PC-9 (cell line): ENCODE measurements at places on chromosomes 16 and 17.

DNA sequence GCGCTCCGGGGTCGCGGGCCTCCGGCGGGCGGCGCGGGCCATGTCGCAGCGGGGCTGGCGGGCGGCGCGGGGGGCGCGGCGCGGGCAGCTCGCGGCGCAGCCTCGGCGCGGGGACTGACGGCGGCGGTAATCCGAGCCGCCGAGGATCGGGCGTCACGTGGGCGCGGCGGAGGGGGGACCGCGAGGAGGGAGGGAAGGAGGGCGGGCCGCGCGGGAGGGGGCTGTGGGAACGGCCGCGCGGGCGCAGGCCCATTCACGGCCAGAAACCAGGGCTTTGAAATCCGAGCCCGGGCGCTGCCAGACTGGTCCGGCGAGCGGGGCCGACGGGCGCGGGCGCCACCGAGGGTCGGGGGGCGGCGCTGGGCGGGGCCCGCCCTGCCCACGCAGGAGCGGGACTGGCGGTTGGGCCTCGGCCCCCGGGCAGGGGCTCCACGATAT lies at the start of gene MTSS2:
Gene MTSS2 (minus strand): TSS at position 116 of the 438 bp plus-strand sequence. CDS start 262 bp downstream, outside the sequence.
- DNase-seq = peak; percentile 66

DNA sequence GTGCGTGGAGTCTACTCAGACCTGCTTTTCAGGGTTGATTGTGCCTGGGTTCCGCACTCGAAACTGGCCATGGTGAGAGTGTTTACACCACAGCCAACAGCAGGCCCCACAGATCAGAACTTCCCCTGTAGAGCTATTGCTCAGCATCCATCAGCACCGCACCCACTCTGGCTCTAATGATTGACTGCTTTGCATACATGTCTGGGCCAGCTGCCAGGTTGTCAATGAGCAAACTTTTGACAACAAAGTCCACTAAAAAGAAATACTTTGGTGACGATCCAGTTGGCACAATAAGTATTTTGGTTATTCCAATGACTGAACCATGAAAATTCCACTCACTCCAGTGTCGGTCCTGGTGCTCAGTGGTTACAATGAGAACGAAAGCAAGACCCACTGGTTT lies 190.7 kb downstream of the FOXL1 start:
- no peak for DNase-seq

DNA sequence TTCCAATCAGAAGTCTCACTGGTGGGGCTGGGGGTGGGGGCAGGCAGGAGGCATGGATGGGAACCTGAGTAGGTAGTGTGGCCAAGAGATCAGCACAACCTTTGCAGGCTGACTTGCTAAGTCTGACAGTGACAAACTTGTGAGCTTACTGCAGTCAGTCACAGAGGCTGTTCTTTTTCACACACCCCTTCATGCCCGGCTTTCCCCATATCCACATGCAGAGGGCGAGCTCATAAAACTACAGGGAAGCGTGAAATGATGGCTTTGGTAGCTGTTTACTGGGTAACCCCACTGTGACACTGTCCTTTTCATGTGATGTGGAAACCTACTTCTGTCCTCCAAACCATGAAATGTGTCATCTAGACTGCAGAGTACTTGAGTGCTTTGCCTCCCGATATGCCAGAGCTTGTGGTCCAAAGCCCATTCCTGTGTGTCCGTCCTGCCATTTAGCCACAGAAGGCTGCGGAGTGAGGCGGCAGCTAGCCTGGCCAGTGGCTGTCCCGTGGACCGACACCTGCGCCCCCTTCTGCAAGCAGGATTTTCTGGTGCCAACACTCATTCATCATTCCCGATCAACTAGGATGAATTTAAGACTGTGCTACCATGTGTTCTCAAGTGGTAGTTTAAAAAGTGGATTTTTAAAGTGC lies 9.8 kb downstream of the GEMIN4 start:
- DNase-seq = no peak

- DNase-seq = no peak
Measured at GRCh38 chr16:25161753-25162367, 50.3 kb downstream of the LCMT1 start.

DNA sequence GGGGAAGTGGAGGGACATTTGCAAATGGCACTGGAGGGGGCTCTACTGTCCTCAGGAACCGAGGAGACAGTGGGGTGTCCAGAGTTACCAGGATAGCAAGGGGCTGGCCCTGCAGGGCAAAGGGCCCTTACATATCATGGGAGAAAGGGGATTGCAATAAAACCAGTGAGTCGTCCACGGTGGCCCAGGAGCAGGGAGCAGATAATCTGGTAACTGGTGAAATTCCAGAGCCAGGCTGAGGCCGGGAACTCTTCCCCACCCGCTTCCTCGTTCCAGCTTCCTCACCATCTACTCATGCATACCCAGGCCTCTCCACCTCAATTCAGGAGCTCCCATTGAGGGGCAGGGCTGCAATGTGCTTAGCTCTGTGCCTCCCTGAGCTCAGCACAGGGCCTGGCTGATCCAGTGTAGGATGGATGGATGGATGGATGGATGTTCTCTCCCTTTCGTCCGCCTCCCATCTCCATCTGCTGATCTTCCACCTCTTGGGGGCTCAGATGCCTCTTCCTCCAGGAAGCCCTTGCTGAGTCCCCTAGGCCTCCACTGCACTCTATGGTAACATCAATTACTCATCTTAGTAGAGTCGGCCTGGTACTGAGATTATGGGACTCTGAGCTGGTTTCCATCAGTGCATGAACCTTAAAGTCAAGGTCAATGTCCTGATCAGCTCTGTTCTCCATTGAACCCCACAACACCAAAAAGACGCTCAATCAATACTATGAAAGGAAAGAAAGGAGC lies 41.2 kb upstream of the NDRG4 start:
- no peak for DNase-seq

DNA sequence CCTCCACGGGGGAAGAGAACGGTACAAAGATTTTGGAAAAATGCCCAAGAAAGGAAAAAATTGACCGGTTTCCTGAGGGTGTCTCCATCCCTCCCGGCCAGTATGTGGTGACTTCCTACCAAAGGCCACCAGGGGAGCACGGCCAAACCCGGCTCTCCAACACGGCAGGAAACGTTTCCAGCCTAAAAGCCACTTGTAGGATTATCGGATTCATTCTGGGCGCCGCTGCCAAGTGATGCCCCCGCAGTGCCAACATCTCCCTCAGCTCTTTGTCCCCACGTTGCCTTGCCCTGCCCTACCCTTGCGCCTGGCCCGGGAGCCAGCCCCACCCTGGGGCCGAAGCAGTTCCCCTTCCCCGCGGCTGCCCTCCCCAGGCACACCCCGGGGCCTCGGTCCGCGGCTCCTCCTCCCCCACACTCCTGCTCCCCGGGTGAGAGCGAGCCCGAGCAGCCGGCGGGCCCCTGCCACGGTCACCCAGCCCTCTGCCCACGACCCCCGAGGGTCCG lies 688 bp downstream of the CRK start:
- peak; percentile 63 for DNase-seq

GRCh38 chr17:82297714-82298537 lies 19.5 kb downstream of the CD7 start:
- peak; percentile 87 for DNase-seq

- DNase-seq = no peak
Measured at GRCh38 chr17:57987581-57988300, at the start of gene VEZF1. Gene VEZF1, minus strand, starts transcription at chr17:57988254. Its CDS starts 143 bp downstream, at chr17:57988111.

GRCh38 chr16:86151239-86151851 lies 252.4 kb downstream of the IRF8 start:
- DNase-seq = no peak

DNA sequence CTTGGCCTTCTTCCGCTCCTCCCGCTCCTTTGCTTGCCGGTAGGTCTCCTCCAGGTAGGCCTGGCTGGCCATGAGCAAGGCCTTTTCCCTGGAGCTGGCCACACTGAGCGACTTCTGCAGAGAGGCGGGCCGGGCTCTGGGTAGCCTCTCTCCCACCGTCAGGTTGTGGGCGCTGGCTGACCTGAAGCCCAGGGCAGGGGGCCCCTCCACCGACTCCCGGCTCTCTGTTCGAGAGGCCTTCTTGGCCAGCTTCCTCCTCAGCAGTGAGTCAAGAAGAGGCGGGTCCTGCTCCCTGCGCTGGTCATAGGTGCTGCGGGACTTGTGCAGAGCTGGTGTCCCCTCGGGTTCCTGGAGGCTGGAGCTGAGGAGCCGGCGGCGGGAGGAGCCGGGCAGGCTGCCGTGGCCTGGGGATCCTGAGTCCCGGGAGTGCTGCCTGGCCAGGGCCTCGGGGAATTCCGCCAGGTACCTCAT lies 12.8 kb downstream of the GPR179 start:
- DNase-seq = no peak

GRCh38 chr16:87060034-87060986 lies 256.9 kb downstream of the C16orf95 start:
- DNase-seq = no peak

DNA sequence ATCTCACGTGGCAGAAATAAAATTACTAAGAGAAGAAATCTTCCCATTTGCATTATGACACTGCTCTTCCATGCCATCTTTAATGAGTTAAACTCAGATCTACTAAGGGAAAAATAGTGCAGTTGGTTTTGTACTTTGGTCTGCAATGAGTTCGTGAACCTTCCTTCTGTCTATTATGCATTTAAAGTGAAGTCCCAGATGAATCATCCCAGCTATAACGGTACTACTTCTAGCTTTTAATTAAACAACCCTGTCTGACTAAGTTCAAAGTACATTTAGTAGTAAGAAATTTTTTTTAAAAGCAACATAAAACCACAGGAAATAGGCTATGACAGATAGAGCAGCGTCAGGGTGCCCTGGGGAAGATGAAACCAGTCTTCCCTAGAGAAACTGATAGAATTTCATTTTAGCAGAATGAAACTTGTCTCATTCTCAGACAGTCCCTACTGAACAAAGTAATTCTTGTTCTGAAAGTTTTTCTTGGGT lies 1.8 kb downstream of the TMIGD1 start:
- no peak for DNase-seq

DNA sequence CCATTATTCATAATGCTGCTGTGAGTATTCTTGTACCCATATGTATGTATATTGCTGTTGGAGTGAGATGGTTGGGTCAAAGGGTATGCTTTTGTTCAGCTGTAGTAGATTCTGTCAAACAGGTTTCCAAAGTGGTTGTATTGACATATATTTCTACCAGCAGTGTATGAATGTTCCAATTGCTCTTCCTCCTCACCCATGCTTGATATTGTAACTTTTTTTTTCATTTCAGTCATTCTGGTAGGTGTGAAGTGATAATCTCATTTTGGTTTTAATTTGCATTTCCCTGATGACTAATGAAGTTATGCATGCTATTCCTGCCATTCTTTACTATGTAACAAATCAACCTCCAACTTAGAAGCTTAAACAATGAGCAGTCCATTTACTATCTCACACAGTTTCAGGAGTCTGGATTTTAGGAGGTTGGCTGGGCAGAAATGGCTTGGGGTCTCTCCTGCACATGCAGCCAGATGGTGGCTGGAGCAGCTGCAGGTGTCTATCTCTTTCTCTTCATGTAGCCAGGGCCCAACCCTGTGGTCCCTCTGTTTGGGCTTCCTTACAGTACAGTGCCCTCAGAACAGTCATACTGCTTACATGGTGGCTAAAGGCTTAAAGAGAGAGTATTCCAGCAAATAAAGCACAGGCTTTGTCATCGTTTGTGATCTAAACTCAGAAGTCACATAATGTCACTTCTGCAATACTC lies 21.2 kb downstream of the ERAL1 start:
- DNase-seq = peak; percentile 46

- no peak for DNase-seq
Measured at GRCh38 chr16:2778630-2778958, 1.5 kb upstream of the ELOB start.

DNA sequence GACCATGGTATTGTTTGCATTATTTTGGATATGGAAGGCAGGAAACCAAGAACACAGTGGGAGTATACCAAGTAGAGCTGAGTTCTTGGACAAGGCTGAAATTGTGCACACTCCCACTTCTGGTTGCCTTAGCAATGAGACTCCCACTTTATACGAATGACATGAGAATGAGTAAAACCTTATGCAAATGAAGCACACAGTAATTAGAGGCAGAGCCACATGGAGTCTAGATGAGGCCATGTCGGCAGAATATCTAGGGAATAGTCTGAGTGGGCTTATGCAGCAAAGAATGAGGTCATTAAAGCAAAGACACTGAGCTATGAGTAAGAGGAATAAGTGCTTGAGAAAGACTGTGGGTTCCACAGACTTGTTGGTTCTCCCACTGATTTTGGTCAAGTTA lies 178.7 kb downstream of the GRIN2A start:
- DNase-seq = no peak

- DNase-seq = no peak
Measured at GRCh38 chr16:84732674-84733352, 33.0 kb downstream of the USP10 start.

GRCh38 chr16:17629936-17630335 lies 159.2 kb upstream of the XYLT1 start:
- DNase-seq = no peak

DNA sequence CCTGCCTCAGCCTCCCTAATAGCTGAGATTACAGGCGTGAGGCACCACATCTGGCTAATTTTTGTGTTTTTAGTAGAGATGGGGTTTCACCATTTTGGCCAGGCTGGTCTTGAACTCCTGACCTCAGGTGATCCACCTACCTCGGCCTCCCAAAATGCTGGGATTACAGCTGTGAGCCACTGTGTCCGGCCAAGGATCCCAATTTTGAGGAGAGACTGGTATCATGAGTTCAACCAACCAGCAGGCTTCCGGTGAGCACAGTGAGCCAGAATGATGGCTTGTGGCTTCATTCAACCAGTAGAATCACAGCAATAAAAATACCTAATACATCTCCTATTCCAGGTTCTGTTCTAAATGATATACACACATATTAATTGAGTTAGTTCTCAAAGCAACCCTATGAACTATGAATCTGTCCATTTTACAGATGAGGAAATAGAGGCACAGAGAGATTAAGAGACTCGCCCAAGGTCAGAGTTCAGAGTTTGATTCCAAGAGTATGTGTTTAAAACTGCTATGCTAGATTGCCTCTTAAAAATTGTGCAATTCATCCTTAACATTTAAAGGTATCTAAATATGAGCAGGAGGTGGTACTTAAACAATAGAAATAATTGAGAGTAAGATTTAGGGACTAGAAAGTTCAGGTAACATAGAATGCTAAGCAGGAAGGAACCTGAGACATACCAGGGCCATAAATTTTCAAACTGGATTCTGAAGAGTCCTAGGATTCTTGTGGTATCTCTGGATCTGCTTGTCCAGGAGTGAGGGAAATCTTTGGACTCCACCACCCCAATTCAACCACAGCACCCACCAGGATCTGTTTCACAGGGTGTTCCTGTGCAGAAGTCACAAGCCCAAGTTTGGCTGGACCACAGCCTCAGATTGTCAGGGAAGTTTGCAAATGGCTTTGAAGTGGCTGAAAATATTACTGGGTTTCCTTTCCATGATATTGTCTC lies 25.1 kb downstream of the CCDC42 start:
- no peak for DNase-seq

GRCh38 chr16:12009462-12009861 lies 32.9 kb downstream of the SNX29 start:
- no peak for DNase-seq
